ENCODE measurements at places on chromosomes 1 and 21.

DNA sequence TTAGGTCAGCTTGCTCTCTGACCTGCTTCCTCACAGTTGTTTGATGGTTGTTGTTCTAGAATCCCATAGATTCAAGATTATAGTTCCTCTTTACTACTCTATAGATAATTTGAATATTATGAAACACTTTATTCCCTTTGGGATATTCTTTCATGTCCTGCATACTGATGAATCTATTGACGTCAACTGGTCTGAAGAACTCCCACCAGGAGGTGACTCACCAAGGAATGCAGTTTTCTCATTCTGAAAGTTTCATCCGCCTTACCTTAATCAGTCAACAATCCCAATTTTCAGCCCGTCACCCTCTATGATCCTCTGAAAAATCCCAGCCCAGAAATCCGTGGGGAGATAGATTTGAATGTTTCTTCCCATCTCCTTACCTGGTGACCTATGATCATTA lies 834.1 kb upstream of the PRMT6 start:
- DNase-seq: no peak

GRCh38 chr1:67745875-67746698 lies 61.1 kb downstream of the GADD45A start:
- DNase-seq: no peak

- DNase-seq: no peak
Observed at GRCh38 chr1:90162216-90162615, 167.3 kb downstream of the ZNF326 start.

GRCh38 chr1:161033751-161034150 lies 5.0 kb downstream of the TSTD1 start:
- no peak for DNase-seq

DNA sequence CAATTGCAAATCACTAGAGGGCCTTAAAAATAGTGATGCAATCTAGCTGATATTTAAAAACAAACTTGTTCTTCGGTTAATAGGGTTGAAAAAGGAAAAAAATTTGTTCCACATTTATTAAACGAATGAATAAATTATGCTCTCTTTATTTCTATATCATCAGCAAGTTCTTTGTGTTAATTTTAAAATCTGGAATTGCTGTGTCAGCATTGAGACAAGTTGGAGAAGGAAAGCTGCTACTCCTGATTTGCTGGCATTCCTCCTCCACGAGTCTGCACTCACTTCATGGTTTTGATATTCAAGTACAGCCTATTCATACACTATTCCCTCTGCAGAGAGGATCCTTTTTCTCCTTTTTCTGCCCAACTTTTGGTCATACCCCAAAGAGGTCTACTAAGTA lies 117.6 kb downstream of the MRPL39 start:
- no peak for DNase-seq

DNA sequence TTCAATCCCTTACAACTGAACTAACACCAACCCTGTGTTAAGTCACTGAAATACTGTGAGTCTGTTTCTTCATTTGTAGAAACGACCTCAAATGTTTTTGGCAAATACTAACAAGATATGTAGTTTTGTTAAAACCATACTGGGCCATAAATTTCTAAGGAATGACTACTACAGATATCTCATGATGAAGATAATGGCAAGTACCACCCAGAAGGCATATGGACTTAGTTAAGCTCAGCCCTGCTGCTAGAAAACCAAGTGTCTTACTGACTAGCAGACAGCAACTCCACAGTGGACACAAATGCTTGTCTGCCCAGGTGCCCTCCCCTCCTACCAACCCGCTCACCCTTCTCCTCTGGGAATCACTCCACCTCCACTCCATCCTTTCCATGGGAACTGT lies 44.5 kb upstream of the BMP8B start:
- DNase-seq: no peak

DNA sequence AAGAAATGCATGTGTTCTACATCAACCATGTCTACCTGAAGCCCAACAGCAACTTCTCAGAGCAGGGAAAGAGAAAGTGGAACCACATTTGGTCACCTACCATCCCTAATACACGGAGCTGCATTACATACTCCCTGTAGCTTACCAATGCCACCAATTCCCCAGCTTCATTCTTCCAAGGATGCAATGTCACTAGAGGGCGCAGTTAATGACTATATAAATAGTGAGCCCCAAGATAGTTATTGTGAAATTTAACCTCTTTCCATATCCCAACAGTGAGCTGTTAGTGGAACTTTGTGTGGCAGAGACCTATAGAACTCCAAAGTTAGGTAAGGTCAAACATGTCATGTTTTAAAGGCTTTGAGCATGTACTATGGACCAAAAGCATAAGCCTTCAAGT lies 618.3 kb downstream of the SMYD3 start:
- no peak for DNase-seq

GRCh38 chr1:77193951-77194350 lies 25.3 kb downstream of the PIGK start:
- no peak for DNase-seq

DNA sequence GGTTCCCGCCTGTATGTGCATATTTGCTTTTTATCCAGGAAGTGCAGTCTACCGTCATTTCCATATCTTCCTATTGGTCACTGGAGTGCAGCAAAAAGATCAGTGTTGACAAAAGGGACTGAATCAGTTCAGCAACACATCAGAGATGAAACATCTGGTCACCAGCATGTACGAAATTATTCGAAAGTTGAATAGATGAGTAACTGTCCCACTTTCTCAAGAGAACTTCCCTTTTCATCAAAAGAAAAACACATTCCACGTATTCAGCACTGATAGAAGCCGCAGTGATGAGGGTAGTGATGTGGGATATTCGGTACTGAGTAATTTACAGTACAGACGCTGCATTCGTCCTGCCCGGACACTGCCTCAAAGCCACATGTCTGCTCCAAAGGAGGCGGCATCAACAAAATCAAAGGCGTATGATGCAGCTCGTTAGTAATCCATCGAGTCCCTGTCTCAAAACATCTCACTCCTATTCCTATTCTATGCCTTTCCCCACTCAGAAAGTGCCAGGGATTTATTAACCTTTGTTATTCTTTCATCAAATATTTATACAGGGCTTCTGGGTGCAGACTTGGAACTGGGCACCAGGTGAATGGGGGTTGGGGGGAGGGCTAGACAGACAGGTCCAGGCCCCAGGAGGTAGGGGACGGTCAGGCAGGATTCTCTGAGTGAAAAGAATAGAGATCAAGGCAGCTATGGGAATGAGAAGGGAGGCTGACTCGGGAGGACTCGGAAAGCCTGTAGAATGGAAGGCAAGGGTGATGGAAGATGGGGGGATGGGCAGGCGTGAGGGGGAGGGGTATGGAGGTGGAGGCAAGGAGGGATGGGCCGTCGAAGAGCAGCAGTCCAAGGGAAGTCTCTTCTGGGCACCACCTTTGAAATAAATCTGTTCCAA lies 79.5 kb upstream of the SLC45A1 start:
- DNase-seq: no peak

- DNase-seq: no peak
Observed at GRCh38 chr1:46244656-46245371, 2.7 kb upstream of the RAD54L start.

- DNase-seq: no peak
Observed at GRCh38 chr1:25501235-25502058, 42.0 kb upstream of the LDLRAP1 start.

DNA sequence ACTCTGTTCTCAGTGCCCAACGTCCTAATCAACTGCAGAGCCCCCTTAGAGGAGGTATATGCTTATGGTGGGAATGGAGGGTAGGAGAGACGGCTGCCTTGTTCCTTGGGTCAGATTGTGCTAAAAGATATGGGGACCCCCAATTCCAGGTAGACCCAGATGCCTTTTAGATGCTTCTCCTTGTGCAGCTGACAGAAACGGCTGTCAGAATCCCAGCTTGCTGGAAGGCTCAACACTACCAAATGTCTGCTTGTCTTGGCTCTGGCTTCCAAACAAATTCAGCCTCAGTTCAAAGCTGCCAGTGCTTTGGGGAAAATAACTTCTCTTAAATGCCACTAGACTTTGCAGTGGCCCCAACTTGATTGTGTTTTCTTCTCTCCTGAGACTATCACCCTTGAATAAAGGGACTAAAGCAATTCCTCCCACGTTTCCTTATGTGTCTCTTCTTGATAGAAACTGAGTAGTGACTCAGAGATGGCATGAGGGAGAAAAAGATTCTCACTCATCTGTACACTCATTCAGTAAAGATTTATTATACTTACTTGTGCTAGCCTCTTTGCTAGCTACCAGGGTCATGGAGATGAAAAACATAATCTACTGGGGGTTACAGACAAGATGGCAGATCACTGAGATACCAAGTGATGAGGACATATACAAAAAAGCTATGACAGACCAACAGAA lies 3.4 kb upstream of the RNF19B start:
- no peak for DNase-seq

- DNase-seq: no peak
Observed at GRCh38 chr1:44620072-44620471, 54.2 kb downstream of the TMEM53 start.

- no peak for DNase-seq
Observed at GRCh38 chr1:158153746-158154444, 26.8 kb upstream of the CD1D start.

GRCh38 chr1:60436186-60436585 lies 362.6 kb upstream of the C1orf87 start:
- DNase-seq: no peak

- no peak for DNase-seq
Observed at GRCh38 chr1:16112596-16113555, 39.4 kb upstream of the FAM131C start.

DNA sequence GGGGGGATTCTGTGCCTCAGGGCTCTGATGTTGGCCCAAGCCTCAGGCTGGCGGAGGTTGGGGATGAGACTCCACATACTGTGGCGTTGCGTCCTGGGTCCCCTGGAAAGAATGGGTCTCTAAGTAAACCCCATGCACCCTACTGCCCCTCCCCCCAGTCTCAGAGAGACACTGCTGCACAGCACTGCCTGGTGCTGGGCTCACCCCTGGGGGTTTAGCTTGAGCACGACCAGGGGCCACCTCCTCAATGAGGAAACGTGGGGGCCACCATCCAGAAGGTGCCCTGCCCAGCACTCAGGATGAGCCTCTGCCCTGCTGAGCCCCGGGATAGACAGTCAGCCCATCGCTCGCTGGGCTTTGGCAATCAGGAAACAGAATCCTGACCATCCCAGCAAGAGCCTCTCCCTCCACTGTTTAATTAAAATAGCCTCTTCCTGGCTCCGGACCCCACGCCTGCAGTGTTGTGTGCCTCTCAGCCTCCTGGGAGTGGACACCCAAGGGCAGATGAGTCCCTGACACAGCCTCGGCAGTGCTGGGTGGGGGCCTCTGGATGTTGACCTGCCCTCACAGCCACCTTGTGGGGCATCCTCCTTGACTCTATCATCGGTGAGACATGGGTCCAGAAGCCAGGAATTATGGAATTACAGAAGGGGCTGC lies 3.5 kb upstream of the KRTAP10-4 start:
- no peak for DNase-seq

- DNase-seq: no peak
Observed at GRCh38 chr1:112605633-112606327, 13.2 kb downstream of the ST7L start.

DNA sequence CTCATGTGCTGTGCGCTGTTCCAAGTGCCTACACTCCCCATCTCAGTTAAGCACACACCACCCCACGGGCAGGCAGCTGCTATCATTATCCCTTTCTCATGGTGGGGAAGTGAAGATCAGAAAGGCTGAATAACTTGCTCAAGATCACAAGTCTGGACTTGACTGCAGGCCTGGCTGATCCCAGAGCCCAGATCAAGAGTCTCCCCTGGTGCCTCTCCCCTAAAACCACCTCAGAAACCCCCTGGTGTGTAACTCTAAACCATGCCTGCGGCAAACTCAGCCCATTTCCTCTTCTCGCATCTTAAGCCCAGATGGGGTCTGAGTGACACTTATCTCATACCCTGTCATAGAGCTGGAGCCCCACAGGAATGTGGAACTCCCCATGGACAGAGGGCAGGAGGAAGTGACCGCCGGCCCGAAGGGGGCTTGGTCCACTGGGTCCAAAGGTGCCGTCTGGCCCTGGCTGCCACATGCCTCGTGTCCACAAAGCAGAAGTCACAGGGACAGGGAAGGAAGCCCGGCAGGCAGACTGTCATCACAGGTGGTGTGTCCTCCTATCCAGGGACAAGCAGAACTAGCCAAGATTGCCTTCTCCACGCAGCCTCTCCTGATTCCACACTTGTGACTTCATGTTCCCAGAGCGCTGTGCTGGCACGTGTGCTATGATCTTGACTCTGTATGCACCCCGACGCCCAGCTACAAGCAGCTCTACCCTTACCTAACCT lies 92.1 kb downstream of the SYF2 start:
- no peak for DNase-seq

Data from activated CD4-positive, alpha-beta T cell treated with anti-CD3 and anti-CD28 coated beads, Interleukin-2, amount 50 U/mL, for 24 hours (primary cell).